Right renal cortex interstitium (tissue), 3 donors: ENCODE measurements at places on chromosomes 13 and 19. TPM values are rescaled to one million over a fixed set of nuclear protein-coding genes. Genes with fewer than 3 reads are reported as not detected.

Gene TEX29
- polyA plus RNA-seq = not detected

GRCh38 chr13:21133077-21133476 lies 43.3 kb downstream of the SKA3 start:
- DNase-seq = no peak

Gene BEST2
- polyA plus RNA-seq = 0.07 TPM

GRCh38 chr13:37599519-37599918 lies 951 bp upstream of the POSTN start:
- no peak for DNase-seq

DNA sequence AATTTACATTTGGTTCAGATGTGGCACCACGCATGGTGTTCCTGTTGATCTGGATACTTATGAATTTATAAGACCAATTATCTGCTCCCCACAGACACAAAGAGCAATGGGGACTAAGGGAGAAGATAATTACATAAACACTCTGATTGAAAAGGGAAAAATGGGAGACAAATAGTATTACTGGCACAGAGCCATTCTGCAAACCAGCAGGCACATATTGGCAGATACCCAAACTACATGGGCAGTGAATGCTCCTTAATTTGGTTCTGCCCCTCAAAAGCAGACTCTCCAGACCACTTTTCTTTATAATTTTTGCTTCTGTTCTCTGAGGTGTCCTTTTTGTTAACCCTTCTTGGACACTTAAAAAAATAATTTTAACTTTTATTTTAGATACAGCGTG lies 1674.2 kb downstream of the PCDH9 start:
- no peak for DNase-seq

- DNase-seq = no peak
These were observed 6.3 kb downstream of the FGF9 start for GRCh38 chr13:21677075-21677623.

- DNase-seq = no peak
These were observed 30.5 kb downstream of the VAV1 start for GRCh38 chr19:6803036-6803404.
